KBM-7 (cell line): ENCODE measurements at places on chromosomes 4 and X.
A peak's percentile ranks its signal among the peaks of the same experiment; 100 is the strongest.

- DNase-seq, result no peak
Observed at GRCh38 chrX:106973433-106974149, 26.4 kb downstream of the MORC4 start.

- no peak for DNase-seq
Observed at GRCh38 chr4:2288051-2288541, 26.2 kb upstream of the MXD4 start.

DNA sequence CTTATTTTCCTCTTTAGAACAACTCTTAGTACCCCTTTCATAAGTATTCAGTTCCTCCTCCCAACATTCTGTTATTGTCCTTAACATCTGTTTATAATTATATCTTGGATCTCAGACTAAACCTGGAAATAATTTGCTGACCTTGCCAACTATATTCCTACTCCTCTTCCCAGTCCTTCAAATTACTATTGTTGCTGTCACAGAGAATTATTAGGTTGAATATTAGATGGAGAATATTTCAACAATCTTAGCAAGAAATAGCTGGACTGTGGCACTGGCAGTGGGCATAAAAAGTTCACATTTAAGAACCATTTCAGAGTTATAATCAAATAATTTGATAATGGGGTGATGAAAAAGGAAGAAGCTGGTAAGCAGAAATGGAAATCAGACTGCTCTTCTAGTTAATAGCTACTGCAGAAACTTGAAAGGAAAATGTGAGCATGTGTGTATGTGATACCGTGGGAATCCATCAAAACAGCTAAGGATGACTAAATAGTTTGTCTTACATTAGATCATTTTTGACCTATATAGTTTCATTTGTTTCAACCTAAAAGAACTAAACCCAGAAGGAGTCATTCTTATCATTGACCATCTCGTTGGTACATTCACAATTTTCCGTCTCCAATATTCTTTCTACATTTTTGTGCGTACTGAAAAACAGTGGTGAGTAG is 43.3 kb upstream of the PRDM8 start:
- DNase-seq, result no peak

DNA sequence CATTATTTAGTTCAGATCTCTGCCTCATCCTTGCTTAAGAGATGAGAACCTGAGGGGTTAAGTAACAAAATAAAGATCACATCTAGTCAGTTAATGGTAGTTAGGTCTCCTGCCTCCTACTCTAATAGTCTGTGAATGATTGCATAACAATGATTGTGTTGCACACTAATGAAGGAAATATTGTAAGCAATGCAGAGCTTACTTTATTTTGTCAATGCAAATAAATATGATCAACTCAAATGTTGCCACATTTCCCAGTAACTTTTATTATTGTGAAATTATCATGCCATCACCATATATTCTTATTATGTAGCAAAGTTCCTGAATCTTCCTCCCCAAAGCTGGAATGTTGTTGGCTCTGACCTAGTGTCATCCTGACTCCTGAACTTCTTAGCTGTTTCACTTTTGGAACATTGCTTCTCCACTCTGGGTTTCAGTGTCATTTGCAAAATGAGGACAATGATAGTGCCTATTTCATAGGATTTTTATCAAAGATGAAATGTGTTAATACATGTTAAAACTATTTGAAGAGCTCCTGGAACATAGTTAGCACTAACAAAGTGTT is 17.0 kb upstream of the GABRA4 start:
- no peak for DNase-seq

GRCh38 chrX:89033723-89034122 is 286.7 kb downstream of the CPXCR1 start:
- DNase-seq, result no peak

GRCh38 chr4:53552711-53553110 is 38.6 kb downstream of the LNX1 start:
- DNase-seq, result no peak

GRCh38 chrX:154749856-154750255 is 1.0 kb downstream of the GAB3 start:
- peak; percentile 52 for DNase-seq

GRCh38 chrX:122134291-122134690 is 1049.8 kb upstream of the GRIA3 start:
- no peak for DNase-seq
